ENCODE measurements at places on chromosomes 12 and 14. TPM values are rescaled to one million over a fixed set of nuclear protein-coding genes. Genes with fewer than 3 reads are reported as not detected.

The SRRM4 gene
- total RNA-seq = under 0.01 TPM

The GPR65 gene
- not detected for total RNA-seq

The COL2A1 gene
- total RNA-seq = not detected

The TMTC1 gene
- total RNA-seq = 27.9 TPM

The SLC11A2 gene
- total RNA-seq = 50.4 TPM

The PDE3A gene
- 1.4 TPM for total RNA-seq

The B3GNT4 gene
- total RNA-seq = not detected

Data from uterine smooth muscle cell (primary cell).